ENCODE measurements at places on chromosomes 6 and 20. TPM values are rescaled to one million over a fixed set of nuclear protein-coding genes. Genes with fewer than 3 reads are reported as not detected.
A peak's percentile ranks its signal among the peaks of the same experiment; 100 is the strongest.

Gene PAX1
- total RNA-seq, result not detected

Gene BPIFB1
- total RNA-seq, result not detected

Gene SCRT2
- not detected for total RNA-seq

Gene MCCD1
- not detected for total RNA-seq

Gene ENPP4
- total RNA-seq, result 28.4 TPM

Gene TSPO2
- not detected for total RNA-seq

Gene GFOD1
- 7.6 TPM for total RNA-seq

Gene ANKRD66
- not detected for total RNA-seq

DNA sequence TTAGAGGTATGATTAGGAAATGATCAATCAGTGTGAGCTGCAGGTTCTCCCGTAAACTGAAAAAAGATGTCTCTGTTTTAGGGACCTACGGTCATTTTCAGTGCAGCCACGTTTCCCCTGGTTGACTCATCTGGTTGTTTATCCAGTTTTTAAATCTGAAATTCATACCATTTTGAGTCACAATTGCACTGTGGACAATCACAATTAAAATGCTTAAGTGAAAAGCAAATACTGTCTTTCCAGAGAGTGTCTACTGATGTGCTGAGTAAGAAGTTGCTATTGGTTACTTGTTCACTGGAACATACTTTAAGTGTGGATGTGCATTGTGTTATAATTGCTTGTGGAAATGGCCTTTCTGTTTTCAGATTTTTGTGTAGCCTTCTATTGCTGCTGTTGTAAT lies 305.1 kb upstream of the SASH1 start:
- DNase-seq, result no peak

DNA sequence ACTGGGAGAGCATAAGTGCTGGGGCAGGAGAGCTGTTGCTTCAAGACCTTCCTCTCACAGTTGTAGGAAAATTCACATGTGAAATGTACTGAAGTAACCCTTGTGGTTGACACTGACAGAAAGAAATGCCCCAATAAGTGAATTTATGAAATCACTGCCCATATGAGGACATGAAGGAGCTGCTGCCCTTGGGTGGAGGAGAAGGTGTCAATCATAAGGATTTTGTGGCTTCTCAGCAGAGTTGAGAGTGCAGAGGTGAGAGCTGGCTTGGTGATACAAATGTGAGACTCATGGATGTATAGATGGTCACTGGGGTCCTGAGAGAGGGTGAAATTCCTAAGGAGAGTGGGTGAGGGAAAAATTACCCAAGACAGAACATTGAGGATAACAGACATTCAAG lies 33.9 kb upstream of the CMTR1 start:
- no peak for DNase-seq

GRCh38 chr6:132400555-132400882 lies 756 bp downstream of the MOXD1 start:
- DNase-seq, result no peak

GRCh38 chr6:158068893-158069799 lies 87.5 kb downstream of the SYNJ2 start:
- DNase-seq, result peak; percentile 82

GRCh38 chr6:76230711-76231110 lies 158.2 kb upstream of the IMPG1 start:
- DNase-seq, result no peak

- DNase-seq, result no peak
These were observed 94.2 kb upstream of the MBOAT1 start for GRCh38 chr6:20306491-20306890.

DNA sequence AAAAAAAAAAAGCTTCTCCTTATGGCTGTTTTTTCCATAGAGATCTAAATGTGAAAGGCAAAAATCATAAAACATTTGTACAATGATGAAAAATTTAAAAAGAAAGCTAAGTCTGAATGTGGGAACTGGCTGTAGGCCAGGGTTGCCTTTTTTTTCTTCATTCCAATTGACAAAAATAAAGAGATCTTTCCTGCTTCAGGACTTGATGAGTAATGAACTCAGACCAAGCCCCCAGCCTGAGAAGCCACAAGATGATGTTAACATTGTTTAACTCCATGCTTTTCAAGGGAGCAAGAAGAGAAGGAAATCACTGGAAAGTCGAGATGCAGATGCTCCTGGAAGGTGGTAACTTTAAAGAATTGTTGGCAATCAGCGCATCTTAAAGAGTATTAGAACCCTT lies 41.4 kb downstream of the TRMT6 start:
- no peak for DNase-seq

- no peak for DNase-seq
These were observed 225.0 kb downstream of the ALDH8A1 start for GRCh38 chr6:134724771-134725340.

GRCh38 chr20:46177768-46178167 lies 59.7 kb downstream of the CD40 start:
- DNase-seq, result no peak

Data from colonic mucosa (tissue), 4 donors.